ENCODE measurements at places on chromosomes 16 and 17.
A peak's percentile ranks its signal among the peaks of the same experiment; 100 is the strongest.

DNA sequence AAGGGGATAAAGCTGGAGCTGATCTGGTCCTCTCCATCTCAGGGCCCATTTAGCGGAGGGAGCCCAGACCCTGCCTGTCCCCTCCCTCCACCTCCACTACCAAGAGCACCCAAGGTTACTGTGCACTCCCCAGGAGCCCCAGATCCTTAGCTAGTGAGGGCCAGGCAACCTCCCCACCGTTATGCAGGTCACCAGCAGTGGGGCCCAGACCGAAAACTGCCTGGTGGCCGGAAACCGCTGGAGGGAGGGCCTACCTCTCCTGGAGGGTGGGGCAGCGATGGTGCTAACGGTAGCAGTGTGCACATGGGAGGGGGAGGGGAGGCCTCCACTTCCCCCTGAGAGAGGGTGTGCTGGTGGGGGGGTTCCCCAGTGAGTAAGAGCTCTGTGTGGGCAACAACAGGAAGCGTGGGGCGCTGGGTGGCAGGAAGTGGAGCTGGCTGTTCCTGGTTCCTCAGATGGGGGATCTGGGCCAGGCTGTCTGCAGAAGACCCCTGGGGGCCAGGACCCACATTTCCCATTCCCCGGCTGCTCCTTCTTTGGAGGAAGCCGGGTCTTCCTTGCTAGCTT lies 4.4 kb downstream of the FMNL1 start:
- peak; percentile 92 for DNase-seq

DNA sequence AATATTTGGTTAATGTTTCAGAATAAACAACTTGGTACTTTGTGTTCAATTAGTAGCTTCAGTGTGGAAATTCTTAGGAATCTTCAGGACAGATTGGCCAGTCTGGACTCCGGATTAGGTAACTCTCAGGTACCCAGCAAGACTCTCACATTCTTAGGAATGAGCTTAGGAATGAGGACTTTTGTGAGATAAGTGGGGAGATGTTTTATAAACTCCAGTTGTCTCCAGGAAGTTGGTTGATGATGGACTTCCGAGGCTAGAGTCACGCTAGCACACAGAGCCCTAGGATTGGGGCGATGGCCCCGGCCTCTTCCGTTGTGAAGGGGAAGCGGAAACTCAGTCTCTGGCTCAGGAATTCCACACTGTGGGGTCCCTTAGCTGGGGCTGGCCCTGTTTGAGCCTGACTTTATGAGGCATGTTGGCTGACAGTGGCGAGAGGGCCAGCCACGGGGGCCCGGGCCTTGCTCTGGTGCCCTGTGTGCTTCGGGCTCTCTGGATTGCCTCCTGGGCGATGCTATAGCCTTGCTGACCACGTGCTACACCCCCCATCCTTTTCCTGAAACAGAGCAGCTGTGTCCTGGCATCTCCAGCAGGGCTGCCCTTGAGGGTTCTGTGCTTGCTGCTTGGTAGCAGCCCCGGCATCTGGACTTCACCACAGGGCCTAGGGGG lies 32.4 kb downstream of the RAB11FIP3 start:
- no peak for DNase-seq

GRCh38 chr16:55036371-55036821 lies 105.7 kb downstream of the IRX5 start:
- DNase-seq, result no peak

DNA sequence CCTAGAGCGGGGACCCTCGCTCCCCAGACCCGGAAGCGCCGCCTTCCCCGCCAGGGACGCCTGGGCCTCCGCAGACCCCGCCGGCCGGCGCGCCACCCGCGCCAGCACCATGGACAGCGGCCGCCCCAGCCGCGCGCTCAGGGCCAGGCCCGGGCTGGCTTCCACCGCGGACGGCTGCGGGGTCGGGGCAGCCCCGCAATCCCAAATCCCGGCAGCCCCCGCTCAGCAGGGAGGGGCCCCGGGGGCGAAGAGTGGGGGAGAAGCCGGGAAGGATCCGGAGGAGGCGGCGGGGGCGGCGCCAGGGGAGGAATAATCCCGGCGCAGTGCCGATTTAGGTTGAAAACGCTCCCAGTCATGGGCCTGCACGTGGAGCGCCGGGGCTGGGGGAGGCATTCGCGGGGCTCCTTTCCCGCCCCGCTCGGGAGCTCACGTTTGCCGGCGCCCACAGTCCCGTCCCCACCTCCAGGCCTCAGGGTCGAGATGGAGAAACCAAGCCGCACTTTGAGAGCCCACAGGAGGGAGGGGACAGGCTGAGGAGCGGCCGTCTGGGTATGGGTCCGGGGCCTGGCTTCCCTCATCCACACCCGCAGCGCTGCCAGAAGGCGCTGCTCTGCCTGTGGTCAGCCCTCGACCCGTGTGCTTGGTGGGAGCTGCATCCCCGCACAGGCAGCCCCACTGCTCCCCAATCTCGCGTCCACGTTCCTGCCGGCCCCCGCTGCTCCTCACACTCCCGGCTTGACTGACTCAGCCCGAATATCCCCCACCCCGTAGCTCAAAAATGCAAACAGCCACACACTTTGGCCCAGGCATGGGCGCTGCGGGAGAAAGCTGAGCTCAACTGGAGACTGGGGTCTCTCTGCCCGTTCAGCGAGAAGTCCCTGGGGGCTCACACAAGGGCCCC lies 4.7 kb downstream of the FBXL16 start:
- DNase-seq, result peak; percentile 38

DNA sequence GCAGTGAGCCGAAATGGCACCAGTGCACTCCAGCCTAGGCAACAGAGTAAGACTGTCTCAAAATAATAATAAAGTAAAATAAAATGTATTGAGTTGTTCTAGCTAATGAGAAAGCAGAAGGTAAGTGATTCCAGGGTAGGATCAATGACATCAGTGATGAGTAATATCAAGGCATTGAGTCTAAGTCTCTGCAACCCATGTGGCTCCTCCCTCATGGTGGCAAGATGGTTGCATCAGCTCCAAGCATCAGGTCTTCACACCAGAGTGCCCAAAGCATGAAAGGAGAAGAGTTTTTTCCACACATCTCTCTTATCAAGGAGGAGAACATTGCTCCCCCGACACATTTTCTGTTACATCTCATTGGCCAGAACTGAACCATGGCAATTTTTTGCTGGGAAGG lies 34.8 kb upstream of the GAS7 start:
- no peak for DNase-seq

Data from activated T-helper 2 cell treated with anti-CD3 and anti-CD28 coated beads, Interferon-gamma antibody, Interleukin-2, Interleukin-4, amounts not matched to agents 10 μg/mL and 5 μg/mL and 100 μg/mL, durations not matched to agents 14 hours and 24 hours and 36 hours (primary cell).